ENCODE measurements at places on chromosomes 1 and 21. TPM values are rescaled to one million over a fixed set of nuclear protein-coding genes. Genes with fewer than 3 reads are reported as not detected.

DNA sequence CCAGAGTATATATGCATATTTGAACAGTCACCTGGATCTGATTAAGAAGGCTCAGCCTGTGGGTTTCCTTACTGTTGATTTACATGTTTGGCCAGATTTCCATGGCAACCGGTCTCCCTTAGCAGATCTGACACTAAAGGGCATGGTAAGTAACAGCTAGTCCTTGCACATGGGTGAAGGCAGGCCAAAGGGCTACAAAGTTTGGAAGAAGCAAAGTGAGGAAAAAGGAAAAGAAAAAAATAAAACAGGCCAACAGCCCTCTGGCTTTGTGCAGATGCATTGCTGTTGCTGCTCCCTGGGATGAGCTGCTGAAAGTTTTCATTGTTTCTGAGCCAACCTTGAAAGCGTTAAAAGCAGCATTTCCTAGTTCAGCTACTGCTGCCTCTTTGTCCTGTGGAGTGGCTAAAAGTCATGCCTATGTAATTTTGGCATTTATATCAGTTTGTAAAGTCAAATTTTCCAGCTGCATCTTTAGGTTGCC lies 176.5 kb upstream of the HOOK1 start:
- no peak for DNase-seq
- no peaks in the 10 kb centered on the region for H3K27me3 ChIP-seq
- no peak overlapping the region for H3K4me3 ChIP-seq
- no peaks in the 10 kb centered on the region for H3K36me3 ChIP-seq
- H3K4me1 ChIP-seq, result no peaks in the 10 kb centered on the region

- no peak overlapping the region for H3K27ac ChIP-seq
- H3K4me3 ChIP-seq, result no peak overlapping the region
Observed at GRCh38 chr1:79376106-79376505, 369.6 kb upstream of the ADGRL4 start.

- no peak overlapping the region for H3K4me3 ChIP-seq
- H3K27me3 ChIP-seq, result no peaks in the 10 kb centered on the region
- no peak for DNase-seq
- no peaks in the 10 kb centered on the region for H3K36me3 ChIP-seq
- H3K4me1 ChIP-seq, result no peaks in the 10 kb centered on the region
Observed at GRCh38 chr1:216064643-216065042, 358.6 kb downstream of the USH2A start.

- DNase-seq, result no peak
- H3K36me3 ChIP-seq, result no peaks in the 10 kb centered on the region
- H3K4me1 ChIP-seq, result no peaks in the 10 kb centered on the region
- H3K4me3 ChIP-seq, result no peak overlapping the region
- H3K27me3 ChIP-seq, result no peaks in the 10 kb centered on the region
Observed at GRCh38 chr1:210332233-210332632, 3.5 kb downstream of the HHAT start.

DNA sequence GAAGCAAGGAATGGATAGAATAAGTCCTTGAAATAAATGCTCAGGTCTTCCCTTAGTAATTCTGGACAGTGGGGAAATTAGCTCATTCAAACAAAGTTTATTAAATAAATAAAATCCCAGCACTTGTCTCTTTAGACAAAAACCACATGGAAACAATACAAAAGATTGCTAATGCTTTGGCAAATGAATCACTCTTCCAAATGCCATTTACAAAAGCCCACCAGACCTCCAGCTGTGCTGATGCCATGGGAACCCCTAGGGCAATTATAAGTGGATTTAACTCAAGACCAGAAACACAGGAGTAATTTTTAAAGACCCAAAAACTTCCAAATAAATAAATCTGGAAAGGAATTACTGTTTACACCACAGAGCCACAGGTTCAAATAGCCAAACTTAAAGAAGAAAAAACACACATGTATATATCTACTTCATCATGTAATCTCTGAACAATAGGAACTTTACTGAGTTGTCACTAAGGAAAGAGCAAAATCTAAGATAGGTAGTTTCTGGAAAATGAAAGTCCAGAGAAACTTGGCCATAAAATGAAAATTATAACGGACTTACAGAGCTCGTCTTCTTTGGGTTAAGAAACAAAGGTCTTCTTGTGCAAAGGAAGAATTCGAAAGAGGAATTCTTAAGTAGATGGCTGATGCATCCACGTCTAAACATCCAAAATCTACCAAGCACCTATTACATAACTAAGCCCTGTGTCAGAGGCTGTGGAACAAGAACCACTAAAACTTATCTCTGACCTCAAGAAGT lies 399.4 kb downstream of the SMYD3 start:
- H3K27ac ChIP-seq, result no peak overlapping the region
- no peaks in the 10 kb centered on the region for H3K36me3 ChIP-seq
- no peaks in the 10 kb centered on the region for H3K4me1 ChIP-seq
- no peaks in the 10 kb centered on the region for H3K27me3 ChIP-seq
- DNase-seq, result no peak

DNA sequence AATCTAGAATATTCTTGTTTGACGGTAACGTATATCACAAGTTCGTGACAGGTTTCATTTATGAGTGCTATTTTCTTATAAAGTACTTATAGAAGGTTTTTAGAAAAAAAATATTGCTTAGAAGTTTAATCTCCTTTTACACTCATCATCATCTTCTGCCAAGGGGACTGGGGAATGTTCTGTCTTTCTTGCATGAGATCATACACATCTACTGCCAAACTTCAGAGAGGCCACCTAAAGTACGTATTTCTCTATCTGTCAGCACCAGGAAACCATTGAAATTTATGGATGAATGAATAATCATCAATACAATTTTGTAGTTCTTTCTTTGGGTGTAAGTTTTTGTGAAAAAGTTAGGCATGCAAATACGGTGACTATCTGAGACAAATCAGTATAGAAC lies 245.8 kb downstream of the SPATA17 start:
- H3K36me3 ChIP-seq, result no peaks in the 10 kb centered on the region
- H3K27me3 ChIP-seq, result no peaks in the 10 kb centered on the region
- no peaks in the 10 kb centered on the region for H3K4me1 ChIP-seq
- no peak for DNase-seq
- no peak overlapping the region for H3K27ac ChIP-seq

DNA sequence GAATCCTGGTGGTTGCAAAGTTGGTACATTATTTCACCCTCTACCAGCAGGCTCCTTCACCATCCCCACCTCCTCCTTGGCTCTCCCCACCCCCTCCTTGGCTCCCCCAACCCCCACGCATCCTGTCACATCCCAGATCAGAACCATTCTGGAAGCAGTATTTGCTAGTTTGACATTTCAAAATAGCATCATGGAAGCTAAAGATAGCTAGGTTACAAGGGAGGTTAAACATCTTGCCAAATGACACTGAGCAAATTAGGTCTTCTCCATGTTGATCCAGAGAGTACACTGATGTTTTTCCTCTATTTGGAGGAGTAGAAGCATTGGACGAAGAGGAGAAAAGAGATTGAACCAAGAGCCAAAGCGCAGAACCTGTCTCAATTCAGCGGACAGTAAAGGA lies 158.9 kb upstream of the FGGY start:
- no peaks in the 10 kb centered on the region for H3K36me3 ChIP-seq
- no peak for DNase-seq
- no peak overlapping the region for H3K27ac ChIP-seq
- H3K27me3 ChIP-seq, result no peaks in the 10 kb centered on the region
- no peak overlapping the region for H3K4me3 ChIP-seq

DNA sequence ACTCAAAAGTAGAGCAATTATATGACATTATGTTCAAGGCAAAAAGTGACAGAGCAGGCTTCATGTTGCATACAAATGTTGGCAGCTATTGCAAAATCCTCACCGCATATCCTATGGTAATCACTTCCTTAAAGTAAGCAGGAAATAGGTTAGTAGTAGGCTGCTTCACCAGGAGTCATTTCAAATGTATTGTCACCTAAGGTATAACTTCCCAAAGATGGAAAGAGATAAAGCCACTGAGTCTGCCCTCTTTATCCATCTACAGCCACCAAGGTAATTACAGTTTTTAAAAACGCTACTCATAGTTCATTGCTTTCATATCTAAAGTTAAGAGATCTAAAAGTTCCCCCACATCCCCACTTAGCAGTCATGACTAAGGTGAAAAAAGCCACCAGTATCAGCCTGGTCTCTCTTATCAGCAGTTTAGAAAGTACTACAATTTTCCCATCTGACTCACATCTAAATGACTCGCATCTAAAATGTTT lies 31.6 kb upstream of the UBE2U start:
- DNase-seq, result no peak
- peak overlapping the region; percentile 57 for H3K27ac ChIP-seq
- peaks cover 22% of the 10 kb centered on the region for H3K4me1 ChIP-seq
- H3K27me3 ChIP-seq, result no peaks in the 10 kb centered on the region
- no peak overlapping the region for H3K4me3 ChIP-seq

GRCh38 chr1:172746091-172746949 lies 87.4 kb downstream of the FASLG start:
- no peaks in the 10 kb centered on the region for H3K27me3 ChIP-seq
- no peaks in the 10 kb centered on the region for H3K36me3 ChIP-seq
- no peaks in the 10 kb centered on the region for H3K4me1 ChIP-seq
- DNase-seq, result no peak
- no peak overlapping the region for H3K27ac ChIP-seq

DNA sequence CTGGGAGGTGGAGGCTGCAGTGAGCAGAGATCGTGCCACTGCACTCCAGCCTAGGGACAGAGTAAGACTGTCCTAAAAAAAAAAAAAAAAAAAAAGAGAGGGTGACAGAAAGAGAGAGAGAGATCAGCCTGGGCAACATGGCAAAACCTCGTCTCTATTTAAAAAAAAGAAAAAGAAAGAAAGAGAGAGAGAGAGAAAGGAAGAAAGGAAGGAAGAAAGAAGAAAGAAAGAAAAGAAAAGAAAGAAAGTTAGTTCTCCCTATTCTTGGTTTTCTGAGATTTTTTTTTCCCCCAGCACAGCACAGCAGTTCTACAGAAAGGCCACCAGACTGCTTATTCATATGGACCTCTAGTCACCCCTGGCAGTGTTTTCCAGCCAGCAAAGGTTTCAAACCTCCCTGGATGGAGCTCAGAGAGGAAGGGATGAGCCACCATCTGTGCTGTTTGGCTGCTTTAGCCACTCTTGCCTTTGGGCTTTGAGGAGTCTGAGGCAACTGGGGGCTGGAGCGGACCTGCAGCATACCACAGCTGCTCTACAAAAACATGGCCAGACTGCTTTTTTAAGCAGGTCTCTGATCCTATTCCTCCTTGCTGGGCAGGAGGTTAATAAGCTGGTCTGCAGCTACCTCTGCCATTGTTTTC lies 10.6 kb downstream of the S100A6 start:
- no peaks in the 10 kb centered on the region for H3K4me1 ChIP-seq
- H3K27me3 ChIP-seq, result no peaks in the 10 kb centered on the region
- H3K36me3 ChIP-seq, result no peaks in the 10 kb centered on the region
- DNase-seq, result peak; percentile 46
- no peak overlapping the region for H3K4me3 ChIP-seq
- no peak overlapping the region for H3K27ac ChIP-seq

DNA sequence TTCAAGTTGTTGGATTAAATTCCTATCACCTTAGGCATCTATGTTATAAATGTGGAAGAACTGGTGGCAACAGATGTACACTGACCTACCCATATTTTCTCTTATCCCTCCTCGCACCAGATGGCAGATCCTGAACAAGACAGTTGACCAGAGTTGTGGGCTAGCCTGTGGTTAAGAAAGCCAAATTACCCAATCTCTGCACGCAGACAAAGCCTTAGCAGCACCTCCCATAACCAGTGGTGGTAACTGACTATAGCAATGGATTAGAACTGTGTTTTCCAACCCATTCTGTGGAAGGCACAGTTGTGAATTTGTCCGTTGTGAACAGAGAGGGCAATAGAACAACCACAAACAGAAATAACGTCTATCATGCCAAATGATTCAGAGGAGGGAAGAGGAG lies 20.6 kb downstream of the ABCB10 start:
- H3K27ac ChIP-seq, result no peak overlapping the region
- H3K4me3 ChIP-seq, result no peak overlapping the region
- no peaks in the 10 kb centered on the region for H3K27me3 ChIP-seq

DNA sequence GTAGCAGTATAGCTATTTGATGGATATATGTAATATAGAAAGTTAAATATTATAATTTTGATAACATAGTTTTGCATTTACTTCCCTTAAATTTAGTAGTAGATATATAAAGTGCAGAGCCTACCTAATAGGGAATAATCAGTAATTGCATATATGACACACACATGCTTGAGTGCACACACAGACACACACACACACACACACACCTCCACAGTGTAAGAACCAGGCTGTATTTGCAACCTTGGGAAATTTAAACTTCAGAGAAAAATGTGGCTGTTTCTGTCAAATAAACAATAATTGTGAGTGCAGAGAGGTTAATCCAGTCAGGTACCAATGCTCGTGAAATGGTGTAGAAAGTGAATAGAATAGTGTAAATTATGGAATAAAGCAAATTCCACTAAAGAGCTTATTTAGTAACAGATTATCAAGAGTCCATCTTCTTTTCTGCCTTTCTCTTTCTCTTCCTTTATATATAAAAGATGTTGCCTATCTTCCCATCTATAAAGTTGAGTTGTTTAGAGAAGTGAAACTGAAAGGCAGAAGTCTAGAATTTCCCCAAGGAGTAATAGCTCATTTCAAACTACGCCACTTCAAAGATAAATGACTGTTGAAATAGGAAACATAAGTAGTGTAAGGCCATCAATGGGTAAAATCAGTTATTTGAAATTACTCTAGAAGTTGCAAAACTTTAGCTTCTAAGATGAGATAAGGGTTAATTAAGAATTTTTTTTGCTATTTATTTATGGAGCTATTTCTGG lies 273.7 kb downstream of the SRGAP2C start:
- no peak overlapping the region for H3K4me3 ChIP-seq
- no peak for DNase-seq
- H3K36me3 ChIP-seq, result no peaks in the 10 kb centered on the region
- no peak overlapping the region for H3K27ac ChIP-seq
- no peaks in the 10 kb centered on the region for H3K27me3 ChIP-seq

- H3K27me3 ChIP-seq, result no peaks in the 10 kb centered on the region
- H3K4me3 ChIP-seq, result no peak overlapping the region
- DNase-seq, result no peak
- H3K4me1 ChIP-seq, result no peaks in the 10 kb centered on the region
Observed at GRCh38 chr1:34199927-34200326, 23.2 kb downstream of the C1orf94 start.

GRCh38 chr1:161864577-161864976 lies 98.5 kb downstream of the ATF6 start:
- no peak overlapping the region for H3K27ac ChIP-seq
- DNase-seq, result peak; percentile 52
- no peak overlapping the region for H3K4me3 ChIP-seq
- no peaks in the 10 kb centered on the region for H3K4me1 ChIP-seq

- no peaks in the 10 kb centered on the region for H3K36me3 ChIP-seq
- no peak overlapping the region for H3K27ac ChIP-seq
- no peaks in the 10 kb centered on the region for H3K27me3 ChIP-seq
- no peak overlapping the region for H3K4me3 ChIP-seq
- no peak for DNase-seq
- H3K4me1 ChIP-seq, result no peaks in the 10 kb centered on the region
Observed at GRCh38 chr1:167197692-167198091, 23.0 kb upstream of the POU2F1 start.

Gene CD5L
- total RNA-seq, result 1.0 TPM

Gene LAMC2
- total RNA-seq, result 0.90 TPM

Gene WASF2
- total RNA-seq, result 155 TPM

Gene YBX1
- total RNA-seq, result 498 TPM

Gene ILDR2
- 0.42 TPM for total RNA-seq

Gene BARHL2
- total RNA-seq, result not detected

Gene NRAS
- 21.1 TPM for total RNA-seq

Gene TMIGD3
- total RNA-seq, result 6.0 TPM

Gene CTTNBP2NL
- 65.8 TPM for total RNA-seq

Gene ENSA
- 129 TPM for total RNA-seq

Gene ARMH1
- total RNA-seq, result 1.5 TPM

Gene FASLG
- total RNA-seq, result 0.33 TPM

Gene GBP1
- 62.6 TPM for total RNA-seq

Gene CRYBG2
- total RNA-seq, result 0.27 TPM

Gene ZFYVE9
- 19.3 TPM for total RNA-seq
